ENCODE measurements at places on chromosomes 7 and 10.

DNA sequence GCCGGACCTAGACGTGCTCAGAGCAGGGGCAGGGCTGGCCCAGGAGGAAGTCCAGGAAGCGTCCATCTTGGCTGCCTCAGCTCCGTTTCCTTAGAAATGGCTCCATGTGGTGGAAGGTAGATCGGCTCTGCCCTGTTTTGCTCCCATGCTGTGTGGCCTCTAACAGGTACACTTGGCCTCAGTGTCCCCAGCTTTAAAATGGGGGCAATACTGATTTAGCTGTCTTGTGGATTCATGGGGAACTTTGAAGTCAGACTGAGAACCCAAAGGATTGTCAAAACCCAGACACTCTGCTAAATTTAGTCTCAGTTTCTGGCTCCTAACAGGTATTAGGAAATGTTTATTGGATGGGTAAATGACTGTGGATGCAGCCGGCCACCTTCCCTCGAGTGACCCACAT lies 15.9 kb downstream of the MTURN start:
- no peak for DNase-seq

GRCh38 chr10:104579136-104579535 lies 62.0 kb upstream of the SORCS3 start:
- DNase-seq: no peak

DNA sequence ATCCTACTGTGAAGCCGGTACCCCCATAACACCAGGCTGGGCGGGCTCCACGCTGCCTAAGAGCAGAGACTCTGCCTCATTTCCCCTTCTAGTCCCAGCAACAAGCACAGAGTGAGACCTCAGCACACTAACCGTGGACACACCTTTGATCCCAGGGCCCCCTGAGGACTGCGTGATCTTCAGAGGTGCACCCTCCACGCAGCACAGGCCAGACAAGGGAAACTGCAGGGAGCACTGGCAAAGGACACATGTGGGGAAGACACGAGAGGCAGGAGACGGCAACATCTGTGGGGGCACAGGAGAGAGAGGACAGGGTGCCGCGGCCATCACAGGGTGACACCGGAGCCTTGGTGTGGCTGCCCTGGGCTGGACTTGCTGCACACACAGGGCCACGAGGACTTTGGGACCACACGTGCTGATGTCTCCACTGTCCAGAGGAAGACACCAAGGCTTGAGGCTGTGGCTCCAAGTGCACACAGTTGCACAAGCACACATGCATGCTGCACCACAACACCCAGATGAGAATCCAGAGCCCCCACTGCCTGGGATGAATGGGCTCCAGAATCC lies 128.8 kb downstream of the PTPRN2 start:
- DNase-seq: no peak

GRCh38 chr7:105652359-105652993 lies 71.2 kb upstream of the EFCAB10 start:
- DNase-seq: peak; percentile 81

- DNase-seq: no peak
Measured at GRCh38 chr10:121168545-121169216, 317.5 kb downstream of the WDR11 start.

GRCh38 chr10:103114876-103115275 lies 78.2 kb downstream of the NT5C2 start:
- no peak for DNase-seq

- no peak for DNase-seq
Measured at GRCh38 chr10:78134773-78135306, 101.2 kb downstream of the RPS24 start.

DNA sequence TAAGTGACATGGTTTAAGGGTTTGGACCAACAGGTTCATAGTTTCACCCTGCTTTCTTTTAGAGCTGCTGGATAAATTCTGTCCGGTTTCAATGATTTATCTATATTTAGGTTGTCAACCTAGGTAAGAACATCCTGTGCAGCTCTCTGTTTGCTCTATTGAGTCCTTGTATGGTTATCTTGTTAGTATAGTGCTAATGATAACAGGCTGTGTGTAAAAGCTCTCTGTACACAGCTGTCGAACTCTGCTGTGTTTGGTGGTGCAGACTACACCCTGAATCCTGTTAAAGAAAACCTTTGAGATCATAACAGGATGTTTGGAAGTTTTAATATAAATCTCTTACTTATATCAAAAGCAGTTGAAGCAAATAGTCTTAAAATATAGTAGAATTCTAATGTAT lies 219.2 kb downstream of the SDK1 start:
- DNase-seq: no peak

DNA sequence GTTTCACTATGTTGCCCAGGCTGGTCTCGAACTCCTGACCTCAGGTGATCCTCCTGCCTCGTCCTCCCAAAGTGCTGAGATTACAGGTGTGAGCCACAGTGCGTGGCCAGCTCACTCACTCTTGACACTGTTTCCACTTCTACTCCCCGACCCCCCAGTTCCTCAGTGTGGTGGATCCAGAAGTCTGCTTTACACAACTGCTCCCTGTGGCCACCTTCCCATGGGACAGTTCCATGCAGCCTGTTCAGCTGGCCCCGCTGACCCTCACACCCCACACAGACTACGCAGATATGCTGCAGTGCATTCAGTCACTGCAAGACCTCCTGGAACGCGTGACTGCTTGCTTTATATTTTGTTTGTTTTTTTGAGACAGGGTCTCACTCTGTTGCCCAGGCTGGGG lies 86.4 kb downstream of the SEPTIN14 start:
- no peak for DNase-seq

GRCh38 chr7:15620491-15621185 lies 58.8 kb upstream of the AGMO start:
- DNase-seq: no peak

DNA sequence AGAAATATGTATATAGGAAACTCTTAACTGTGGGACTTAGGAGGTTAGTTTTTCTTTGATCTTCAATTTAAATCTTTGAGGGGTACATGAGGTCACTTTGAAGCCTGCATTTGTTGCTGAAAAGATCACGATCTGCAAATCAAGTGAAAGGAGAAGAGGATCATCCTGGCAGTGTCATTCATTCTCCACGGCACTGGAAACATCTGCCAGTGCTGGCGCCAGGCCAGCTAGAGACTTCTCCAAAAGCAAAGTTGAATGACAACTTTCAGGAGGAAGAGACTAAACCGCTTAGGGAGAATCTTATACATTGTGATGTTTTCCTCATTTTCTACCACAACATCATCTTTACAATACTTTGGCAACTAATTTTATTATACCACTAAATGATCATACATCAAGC lies 42.5 kb downstream of the MRC1 start:
- peak; percentile 34 for DNase-seq

DNA sequence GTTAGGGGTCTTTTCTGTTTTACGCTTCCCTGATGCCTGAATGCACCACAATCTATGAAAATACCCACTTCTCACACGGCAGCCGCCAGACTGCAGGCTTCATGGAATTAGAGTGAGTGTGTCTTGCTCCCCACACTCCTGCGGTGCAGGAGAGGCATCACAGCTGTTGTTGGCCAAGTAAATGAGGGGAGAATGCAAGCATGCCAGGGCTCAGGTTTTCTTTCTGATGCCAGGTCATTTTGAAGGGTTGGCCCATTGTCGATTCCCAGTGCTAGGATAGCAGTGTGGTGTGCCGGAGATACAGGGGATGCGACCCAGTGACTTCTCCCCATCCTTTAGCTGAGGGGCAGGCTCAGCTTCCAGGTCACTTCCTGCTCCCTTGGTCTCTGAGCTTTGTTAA lies 16.3 kb downstream of the CXCL12 start:
- no peak for DNase-seq

DNA sequence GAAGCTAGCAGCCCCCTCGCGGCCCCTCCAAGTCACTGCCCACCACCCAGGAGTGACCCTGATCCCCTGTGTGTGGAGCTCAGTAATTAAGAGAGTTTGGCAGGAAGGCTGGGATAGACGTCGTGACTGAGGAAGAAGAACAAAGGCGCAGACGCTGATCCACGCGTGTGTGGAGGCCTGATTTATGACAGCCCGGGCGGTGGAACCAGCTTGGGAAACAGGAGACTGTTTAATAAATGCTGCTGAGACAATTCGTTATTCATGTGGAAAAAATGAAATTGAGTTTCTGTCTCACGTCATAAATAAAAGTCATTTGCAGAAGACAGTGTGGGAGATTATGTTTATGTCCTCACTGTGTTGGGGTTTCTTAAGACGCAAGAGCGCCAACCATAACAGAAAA lies 130.8 kb downstream of the ELFN1 start:
- no peak for DNase-seq

GRCh38 chr7:74371381-74372341 lies 82.0 kb upstream of the GTF2IRD1 start:
- DNase-seq: peak; percentile 63

DNA sequence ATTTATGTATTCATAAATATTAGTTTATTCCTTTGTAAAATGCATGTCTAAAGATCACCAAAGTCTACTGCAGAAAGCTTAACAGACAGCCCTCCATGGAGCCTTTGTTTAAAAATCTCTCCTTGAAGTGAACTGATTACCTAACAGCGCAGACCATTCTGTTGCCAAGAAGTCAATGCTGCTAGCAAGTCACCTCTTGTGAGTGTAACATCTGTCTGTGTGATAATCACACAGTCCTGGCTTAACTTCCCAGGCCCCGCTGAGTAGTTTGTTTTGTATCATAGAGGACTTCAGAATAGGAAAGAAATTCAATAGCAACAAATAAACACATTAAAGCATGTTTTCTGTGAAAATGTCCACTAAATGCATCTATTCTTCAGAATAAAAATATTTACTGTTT lies 435.3 kb upstream of the IGFBP3 start:
- no peak for DNase-seq

- DNase-seq: no peak
Measured at GRCh38 chr10:47453141-47454007, 30.5 kb downstream of the ANXA8 start.

DNA sequence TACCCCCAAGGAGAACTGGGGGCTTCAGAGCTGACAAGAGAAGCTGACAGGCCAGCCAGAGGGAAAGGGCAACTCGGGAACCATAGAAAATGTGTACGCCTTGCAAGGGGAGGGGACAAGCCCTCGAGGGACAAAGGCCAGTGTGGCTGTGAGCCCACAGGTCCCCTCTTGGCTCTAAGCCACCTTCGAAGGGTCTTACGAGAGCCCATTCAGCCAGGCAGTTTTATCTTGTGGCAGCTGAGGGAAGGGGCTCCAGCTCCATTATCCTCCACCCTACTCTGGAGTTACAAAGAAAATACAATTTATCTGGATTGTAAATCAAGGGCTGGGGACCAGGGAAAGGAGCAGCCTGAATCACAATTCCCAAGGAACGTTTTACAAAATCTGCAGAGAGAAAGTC lies 159.5 kb upstream of the ZMIZ1 start:
- DNase-seq: no peak

DNA sequence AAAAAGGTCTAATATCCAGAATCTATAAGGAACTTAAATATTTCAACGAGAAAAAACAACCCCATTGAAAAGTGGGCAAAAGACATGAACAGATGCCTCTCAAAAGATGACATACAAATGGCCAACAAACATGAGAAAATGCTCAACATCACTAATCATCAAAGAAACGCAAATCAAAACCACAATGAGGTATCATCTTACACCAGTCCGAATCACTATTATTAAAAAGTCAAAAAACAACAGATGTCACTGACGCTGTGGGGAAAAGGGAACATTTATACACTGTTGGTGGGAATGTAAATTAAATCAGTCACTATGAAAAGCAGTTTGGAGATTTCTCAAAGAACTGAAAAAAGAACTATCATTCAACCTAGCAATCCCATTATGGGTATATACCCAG lies 6.0 kb downstream of the VWDE start:
- DNase-seq: peak; percentile 54

- DNase-seq: no peak
Measured at GRCh38 chr10:78248651-78249464, 215.2 kb downstream of the RPS24 start.

DNA sequence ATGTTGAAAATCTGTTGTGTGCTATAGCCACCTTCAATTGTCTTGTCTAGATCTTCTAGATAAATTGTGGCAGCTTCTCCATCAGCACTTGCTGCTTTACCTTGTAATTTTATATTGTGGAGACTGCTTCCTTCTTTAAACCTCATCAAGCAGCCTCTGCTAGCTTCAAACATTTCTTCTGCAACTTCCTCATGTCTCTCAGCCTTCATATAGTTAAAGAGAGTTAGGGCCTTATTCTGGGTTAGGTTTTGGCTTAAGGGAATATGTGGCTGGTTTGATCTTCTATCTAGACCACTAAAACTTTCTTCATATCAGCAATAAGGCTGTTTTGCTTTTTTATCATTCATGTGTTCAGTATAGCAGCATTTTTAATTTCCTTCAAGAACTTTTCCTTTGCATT lies 128.2 kb downstream of the ADAM22 start:
- no peak for DNase-seq

GRCh38 chr10:118979661-118980060 lies 49.9 kb upstream of the NANOS1 start:
- no peak for DNase-seq

DNA sequence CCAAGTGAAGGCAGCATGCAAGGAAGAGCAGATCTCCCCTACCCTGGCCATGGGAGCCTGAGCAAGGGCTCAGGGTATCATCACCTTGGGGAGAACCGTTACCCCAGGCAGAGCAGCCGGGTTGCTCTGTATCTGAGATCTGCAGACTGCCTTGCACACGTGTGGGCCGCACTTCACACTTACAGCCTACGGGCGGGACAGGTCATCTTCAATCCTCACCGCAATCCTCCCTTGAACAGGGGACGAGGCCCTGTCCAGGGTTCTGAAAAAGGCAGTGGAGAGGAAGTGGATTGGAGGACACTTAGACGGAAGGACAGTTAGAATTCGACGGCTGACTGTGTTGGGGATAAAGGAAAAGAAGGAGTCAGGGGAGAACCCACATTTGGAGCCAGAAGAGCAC lies 51.4 kb downstream of the NPS start:
- no peak for DNase-seq

DNA sequence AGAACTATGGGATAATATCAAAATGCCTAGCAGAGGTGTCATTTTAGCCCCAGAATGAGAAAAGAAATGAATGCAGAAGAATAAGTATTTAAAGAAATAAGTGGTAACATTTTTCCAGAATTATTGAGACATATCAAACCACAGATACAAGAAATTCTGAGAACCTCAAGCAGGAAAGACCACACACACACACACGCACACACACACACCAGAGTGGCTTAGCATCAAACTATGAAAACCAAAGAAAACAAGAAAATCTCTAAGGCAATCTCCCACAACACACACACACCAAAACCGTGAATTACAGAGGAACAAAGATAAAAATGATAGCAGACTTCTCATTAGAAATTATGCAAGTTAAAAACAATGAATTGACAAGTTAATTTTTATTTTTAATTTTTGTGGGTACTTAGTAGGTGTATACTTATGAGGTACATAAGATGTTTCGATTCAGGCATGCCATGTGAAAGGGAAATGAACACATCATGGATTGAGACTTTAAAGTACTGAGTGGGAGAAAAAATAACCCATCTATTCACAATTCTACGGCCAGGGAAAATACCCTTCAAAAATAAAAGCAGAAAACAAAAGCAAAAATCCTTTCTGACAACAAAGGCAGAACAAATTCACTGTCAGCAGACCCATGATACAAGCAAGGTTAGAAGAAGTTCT lies 14.6 kb downstream of the PPIF start:
- DNase-seq: no peak
